Fibroblast of mammary gland (primary cell): ENCODE measurements at places on chromosomes 5 and 9.

- DNase-seq = peak; percentile 26
Measured at GRCh38 chr5:179422213-179422855, 77.1 kb upstream of the ADAMTS2 start.

- no peak for DNase-seq
Measured at GRCh38 chr5:80698369-80698768, 43.6 kb upstream of the DHFR start.

GRCh38 chr9:120740132-120740531, 25.9 kb upstream of the MEGF9 start:
- no peak for DNase-seq

GRCh38 chr9:2991292-2991691, 147.4 kb upstream of the PUM3 start:
- DNase-seq = no peak

GRCh38 chr5:137392261-137392660, 106.9 kb downstream of the SPOCK1 start:
- DNase-seq = no peak

- peak; percentile 42 for DNase-seq
Measured at GRCh38 chr5:91332267-91333045, 50.7 kb downstream of the ARRDC3 start.

GRCh38 chr5:145778144-145778900, 56.8 kb downstream of the PRELID2 start:
- DNase-seq = peak; percentile 16

DNA sequence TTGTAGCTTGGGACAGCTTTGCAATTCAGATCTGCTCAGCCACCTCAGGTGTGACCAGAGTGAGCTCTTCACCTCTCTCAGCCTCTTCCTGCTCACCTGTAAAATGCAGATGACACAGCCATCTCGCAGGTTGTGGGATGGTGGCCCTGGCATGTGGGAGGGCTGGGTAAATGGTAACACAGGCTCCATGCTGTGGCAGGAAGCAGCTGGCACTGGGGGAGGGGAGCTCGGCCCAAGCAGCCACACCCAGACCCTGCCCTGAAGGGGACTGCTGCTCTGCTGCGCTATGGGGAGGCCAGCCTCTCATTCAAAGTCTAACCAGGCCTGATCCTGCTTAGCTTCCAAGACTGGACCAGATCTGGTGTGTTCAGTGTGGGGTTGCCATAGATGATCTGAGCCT, 24.1 kb downstream of the PHF2 start:
- DNase-seq = no peak

DNA sequence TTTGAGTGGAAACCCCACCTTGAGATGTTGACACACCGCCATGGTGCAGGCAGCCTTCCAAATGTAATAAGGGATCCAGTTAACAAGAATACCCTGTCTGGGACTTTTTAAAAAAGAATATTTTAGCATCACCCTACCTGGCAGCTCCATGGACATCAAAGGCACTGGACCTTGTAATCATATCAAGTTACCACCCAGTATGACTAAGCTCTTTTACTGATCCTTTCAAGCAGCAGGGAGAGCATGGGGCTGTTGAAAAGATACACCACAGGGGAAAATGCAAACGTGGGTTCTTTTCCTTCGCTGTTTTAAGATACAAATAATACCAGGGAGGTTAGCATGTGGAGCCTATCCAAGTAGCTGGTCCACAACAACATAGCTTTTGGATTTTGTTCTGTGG, 211.2 kb downstream of the SAXO1 start:
- DNase-seq = no peak
